Cortex of kidney (tissue), 1 donor: ENCODE measurements at places on chromosomes 11 and 22.

DNA sequence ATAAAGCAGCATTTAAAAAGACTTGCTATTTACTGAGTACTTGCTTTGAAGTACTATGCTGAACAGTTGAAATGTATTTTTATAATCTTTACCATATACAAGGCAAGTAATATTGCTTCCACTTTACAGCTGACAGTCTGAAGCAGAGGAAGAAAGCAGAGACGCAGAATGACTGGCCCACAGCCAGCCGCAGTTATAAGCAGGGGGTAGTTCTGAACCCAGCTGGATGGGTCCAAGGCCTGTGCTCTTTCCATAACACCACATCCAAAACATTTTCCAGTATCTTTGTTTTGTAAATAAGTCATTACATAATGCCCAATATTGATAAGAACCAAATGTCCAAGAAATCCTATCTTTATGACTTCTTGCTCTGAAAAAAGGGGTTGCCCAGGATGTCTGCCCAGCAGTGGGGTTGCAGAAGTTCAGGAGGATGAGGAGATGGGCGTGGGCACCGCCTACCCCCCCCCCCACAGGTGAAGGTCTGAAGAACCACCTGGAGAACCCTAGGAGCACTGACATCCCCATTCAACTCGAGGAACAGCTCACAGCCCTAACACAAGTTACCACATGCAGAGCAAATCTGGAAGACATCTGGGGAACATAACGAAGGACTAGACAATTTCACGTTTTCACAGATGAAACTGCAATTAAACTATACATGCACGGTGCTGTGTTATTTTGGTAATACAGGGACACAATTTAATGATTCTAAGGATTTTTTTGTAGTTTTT lies 24.2 kb upstream of the YPEL1 start:
- DNase-seq: no peak

DNA sequence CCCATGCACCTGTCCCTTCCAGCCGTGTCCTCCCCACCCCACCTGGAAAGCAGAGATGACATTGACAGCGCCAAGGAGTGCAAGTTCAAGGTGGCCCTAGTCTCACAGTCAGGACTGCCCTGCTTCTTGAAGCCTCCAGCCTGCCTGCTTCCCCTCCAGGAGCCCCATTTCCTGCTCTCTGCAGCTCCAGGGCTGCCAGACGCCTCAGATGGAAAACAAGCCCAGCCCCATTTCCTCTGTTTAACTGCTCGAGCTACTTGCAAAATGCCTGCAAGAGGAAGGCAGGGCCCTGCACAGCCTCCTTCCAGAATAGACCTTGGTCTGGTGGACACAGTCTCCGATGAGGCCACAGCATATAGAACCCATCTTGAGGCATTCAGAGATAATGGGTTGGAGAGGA lies 5.0 kb upstream of the DGKZ start:
- no peak for DNase-seq

GRCh38 chr11:46034041-46034440 lies 87.2 kb downstream of the PHF21A start:
- no peak for DNase-seq

- DNase-seq: no peak
These were observed 30.7 kb downstream of the PRR5L start for GRCh38 chr11:36326524-36327419.

DNA sequence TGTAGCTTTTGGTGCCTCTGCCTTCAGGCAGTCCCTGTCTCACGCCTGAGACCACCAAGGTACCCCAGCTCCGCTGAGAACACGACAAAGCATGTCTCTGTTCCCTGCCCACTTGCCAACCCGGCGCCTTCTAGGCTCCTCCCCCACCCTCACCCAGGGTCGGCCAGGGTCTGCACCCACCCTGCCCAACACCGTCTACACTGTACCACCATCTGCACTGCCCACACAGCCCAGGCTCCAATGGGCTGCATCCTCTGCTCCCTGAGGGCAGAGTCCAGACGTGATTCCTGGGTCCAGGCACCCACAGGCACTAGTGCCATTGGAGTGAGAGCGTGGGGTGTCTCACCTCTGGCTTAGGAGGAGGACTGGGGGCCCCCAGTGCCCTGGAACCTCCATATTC lies 22.8 kb upstream of the ACR start:
- DNase-seq: no peak
